ENCODE measurements at places on chromosomes 12 and 14.

- DNase-seq, result peak; percentile 88
These were observed at the start of gene HSP90AA1 for GRCh38 chr14:102086972-102087761. Gene HSP90AA1 (minus strand): TSS chr14:102087044. CDS start chr14:102086378, 666 bp downstream.

DNA sequence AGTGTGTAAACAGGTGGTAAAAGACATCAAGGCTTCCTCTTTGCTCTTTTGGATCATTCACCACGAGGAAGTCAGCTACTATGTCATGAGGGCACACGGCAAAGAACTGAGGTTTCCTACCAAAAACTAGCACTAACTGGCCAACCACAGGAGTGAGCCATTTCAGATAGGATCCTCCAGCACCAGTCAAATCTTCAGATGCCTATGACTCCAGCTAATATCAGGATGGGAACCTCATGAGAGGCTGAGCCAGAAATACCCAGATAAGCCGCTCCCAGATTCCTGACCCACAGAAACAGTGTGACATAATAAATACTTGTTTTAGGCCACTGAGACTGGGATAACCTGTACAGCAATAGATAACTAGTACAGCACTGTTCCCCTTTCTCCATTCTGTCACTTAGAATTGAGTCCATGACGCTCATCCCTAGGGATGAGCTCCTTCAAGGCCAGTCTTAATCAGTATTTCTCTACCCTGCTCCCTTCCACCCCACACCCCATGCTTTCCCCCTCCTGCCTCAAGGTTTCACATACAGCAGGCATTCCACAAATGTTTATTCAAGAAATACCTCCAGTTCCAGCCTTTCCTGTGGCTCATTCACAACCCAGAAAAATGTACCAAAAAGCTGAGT lies 68.4 kb downstream of the PPM1H start:
- no peak for DNase-seq

- no peak for DNase-seq
These were observed 204.8 kb downstream of the ITPR2 start for GRCh38 chr12:26628234-26628633.

DNA sequence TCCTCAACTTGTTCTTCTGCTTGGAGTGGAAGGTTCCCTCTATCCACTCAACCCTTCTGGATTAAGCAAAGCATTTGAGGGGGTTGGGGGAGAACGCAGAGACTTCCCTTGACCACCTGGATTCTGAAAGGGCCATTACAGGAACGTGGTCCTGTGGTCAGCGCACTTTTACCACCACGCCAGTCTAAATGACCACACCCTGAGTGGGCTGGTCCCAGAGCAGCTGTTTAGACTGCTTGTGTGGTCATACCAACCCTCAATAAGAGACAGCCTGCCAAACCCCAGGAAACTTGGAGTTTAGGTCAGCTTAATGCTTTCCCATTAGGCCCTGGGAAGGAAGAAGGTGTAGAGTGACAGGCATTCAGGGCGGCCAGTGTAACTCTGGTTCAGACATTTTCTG lies 165.5 kb upstream of the ATP2B1 start:
- DNase-seq, result no peak

DNA sequence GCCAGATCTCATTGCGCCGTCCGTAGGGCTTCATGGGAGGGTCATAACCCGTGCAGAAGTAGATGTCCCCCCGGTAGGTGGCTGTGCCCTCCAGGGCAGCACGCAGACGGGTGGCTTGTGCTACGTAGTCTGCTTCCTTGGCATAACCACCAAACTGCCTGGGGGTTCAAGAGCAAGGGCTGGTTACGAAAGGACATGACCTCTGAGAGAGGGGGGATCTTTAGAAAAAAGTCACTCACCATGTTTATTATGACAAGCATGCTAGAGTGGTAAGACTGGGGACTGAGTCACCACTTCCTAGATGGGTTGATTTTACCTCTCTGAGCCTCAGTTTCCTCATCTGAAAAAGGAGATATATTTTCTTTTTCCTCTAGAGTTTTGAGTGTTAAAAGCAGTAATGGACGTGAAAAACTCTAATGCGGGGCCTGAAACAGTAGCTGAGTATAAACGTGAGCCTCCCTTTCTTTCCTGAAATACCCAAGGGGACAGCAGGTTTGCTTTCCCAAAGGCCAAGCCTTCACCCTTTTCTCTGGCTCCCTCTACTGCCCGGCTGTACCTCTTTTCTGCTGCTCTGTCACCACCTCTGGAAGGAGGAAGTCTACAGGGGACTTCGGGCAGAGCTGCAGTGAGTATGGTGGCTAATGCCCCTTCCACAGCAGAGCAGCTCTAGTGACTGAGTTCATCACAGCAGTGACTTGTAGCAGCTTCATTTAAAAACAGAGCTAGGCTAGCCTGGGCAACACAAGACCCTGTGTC lies 23.5 kb upstream of the GPRC5D start:
- DNase-seq, result no peak

All from T1000 (cell line).